ENCODE measurements at places on chromosomes 6 and 20.

DNA sequence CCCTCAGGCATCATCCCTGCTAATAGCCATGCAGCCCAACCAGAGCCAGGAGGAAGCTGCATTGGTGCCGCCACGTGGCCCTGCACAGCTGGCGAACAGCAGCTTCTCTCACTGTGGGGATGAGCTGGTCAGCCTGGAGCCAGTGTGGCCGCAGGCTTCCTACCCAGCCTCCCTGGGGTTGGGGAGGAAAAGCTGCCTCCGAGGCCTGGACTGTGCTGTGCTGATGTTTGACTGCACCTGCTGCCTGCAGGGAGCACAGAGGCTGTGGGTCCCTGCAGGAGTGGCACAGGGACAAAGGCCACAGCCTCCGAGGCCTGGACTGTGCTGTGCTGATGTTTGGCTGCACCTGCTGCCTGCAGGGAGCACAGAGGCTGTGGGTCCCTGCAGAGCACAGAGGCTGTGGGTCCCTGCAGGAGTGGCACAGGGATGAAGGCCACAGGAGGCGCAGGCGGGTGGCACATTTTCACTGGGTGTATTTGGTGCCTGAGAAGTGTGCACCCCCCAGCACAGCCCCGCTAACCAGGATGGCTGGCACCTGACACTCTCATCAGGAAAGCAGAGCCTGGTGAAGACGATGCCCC, 83.9 kb downstream of the DLL1 start:
- no peak for DNase-seq

GRCh38 chr6:80145509-80145908, 39.0 kb downstream of the BCKDHB start:
- no peak for DNase-seq

- peak; percentile 85 for DNase-seq
Measured at GRCh38 chr20:57381596-57382503, 9.3 kb upstream of the RBM38 start.

DNA sequence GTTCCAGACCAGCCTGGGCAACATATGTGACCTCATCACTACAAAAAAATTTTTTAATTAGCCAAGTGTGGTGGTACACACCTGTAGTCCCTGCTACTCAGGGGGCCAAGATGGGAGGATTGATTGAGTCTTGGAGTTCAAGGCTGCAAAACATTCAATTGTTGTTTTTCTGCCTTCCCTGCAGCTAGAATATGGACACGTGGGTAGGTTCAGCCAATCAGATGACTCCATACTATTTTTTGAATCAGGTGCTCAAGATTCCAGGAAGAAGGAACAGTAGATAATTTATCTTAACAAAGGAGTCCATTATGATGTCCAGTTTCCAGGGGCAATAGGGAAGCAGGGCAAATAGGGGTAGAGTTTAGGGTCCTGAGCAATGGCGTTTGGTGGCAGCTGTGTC, 2.4 kb upstream of the DEFB119 start:
- DNase-seq: no peak

- DNase-seq: no peak
Measured at GRCh38 chr6:2232445-2232844, 13.0 kb downstream of the GMDS start.

GRCh38 chr6:37171970-37172812, 2.2 kb downstream of the PIM1 start:
- DNase-seq: peak; percentile 95

DNA sequence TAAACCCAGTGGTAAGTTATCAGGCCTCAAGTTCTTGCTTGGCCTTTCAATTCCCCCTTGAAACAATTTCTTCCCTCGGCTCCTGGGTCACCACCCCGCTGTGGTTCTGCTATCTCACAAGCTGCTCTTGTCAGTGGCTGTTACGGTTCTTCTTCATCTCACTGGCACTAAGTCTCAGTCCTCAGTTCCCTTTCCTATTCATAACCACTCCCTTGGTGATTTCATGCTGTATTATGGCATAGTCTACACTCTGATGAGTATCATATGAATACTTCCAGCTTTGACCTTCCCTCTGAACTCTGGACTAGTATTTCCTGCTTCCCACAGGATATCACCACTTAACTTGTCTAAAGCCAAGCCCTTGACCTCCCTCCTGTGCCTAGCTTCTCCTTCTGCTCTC, 7.9 kb downstream of the TAAR1 start:
- no peak for DNase-seq

DNA sequence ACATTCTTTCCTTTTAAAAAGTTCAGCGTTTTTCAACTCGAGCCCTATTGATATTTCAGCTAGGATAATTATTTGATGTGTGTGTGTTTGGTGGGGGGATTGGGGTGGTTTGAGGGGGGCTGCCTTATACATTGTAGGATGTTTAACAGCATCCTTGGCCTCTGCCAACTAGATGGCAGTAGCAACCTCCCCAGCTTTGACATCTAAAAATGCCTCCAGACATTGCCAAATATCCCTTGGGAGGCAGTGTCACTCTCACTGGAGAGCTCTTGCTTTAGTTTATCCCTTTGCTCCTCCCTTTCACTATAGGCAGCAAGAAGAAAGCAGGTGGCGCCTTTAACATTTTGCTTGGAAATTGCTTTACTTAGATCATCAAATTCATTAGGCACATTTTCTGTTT, 14.6 kb upstream of the TP53TG5 start:
- DNase-seq: no peak

GRCh38 chr20:7977709-7978108, 37.5 kb upstream of the HAO1 start:
- no peak for DNase-seq

GRCh38 chr6:43695967-43696291, 8.3 kb upstream of the MRPS18A start:
- no peak for DNase-seq

DNA sequence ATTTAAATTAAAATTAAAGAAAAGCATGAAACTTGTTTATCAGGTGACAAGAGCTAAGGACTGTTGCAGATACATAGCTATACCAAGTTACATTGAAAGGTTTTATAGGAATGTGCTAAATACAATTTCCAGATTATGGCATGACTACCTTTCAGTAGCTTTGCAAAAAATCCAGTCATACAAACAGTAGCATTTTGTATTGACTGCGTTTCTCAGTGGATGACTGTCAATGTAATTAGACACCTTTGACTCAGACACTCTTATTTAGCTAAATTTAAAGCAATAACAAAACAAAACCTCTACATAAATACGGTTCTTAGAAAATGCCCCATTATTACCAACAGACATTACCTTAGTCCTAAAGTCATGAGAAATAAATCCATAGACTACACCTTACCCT, 275.8 kb upstream of the RUNX2 start:
- no peak for DNase-seq

DNA sequence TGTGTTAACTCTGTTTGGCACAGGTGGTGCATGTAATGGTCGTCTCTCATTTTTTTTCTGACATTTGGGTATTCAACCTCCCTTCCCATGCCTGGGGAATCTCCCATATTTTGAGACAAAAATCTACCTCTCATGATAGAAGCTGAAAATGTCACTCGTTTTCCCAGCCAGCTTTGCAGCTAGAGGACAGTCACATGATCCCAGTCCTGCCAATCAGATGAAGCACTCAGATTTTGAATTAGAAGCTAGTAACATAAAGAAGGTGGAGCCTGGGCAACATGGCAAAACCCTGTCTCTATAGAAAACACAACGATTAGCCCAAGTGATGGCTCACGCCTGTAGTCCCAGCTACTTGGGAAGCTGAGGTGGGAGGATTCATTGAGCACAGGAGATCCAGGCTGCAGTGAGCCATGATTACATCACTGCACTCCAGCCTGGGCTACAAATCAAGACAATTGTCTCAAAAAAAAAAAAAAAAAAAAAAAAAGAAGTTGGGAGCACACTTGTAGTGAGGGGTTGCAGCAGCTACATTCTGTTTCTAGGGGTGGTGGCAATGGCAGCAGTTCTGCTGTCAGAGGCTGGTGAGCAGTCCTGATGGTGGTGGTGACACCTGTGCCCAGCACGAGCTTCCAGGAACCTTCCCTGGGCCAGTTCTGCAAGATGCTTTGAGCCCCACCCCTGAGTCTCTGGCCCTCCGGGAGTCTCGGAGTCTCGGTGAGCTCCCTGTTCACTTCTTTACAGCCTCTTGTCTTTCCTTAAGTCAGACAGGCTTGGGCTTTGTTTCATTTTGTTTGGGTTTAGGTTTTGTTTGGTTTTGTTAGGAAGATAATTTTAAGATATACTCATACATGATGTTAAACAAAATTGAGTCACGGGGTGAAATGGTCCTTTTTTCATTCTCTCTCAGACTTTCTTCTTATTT, 94.1 kb upstream of the KCNG1 start:
- no peak for DNase-seq

- DNase-seq: no peak
Measured at GRCh38 chr6:12288211-12288618, 1.9 kb upstream of the EDN1 start.

- DNase-seq: no peak
Measured at GRCh38 chr20:48404598-48404997, 423.2 kb downstream of the PREX1 start.

- DNase-seq: no peak
Measured at GRCh38 chr20:23631981-23632710, 5.6 kb downstream of the CST3 start.

DNA sequence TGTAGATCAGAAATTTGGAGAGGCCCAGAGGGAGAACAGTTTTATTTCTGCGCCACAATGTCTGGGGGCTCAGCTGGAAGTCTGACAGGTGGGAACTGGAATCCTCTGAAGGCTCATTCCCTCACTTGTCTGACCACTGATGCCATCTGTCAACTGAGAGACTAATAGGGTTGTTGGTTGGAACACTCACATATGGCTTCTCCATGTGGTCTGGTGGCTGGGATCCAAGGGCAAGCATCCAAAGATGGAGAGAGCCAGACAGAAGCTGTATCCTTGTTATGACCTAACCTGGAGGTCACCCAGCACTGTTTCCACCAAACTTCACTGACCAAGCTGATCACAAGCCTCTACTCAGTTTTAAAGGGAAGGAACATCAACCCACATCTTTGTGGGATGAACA, 117.9 kb upstream of the AKAP12 start:
- no peak for DNase-seq

DNA sequence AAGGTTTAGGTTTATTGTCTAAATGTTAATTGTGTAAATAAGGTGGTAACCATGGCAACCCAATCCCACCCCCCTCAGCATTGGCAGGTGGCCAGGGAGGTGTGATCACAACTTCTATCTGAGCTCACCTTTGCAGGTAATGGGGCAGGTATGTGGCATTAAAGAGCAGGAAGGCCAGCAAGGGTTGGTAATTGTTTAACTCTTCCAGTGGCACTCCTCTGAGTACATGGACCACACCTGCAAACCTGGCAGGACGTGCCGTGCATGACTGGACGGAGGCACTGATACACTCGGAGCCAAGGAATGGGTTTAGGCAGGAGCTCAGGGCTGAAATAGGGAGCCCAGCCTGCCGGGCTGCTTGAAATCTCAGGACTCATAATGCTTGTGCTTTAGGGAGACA, 107.0 kb upstream of the BMP2 start:
- DNase-seq: no peak

- DNase-seq: no peak
Measured at GRCh38 chr6:31582230-31582643, at the start of gene LTB. TSS of gene LTB (minus strand) at chr6:31582424. CDS start at chr6:31582417, 7 bp downstream.

DNA sequence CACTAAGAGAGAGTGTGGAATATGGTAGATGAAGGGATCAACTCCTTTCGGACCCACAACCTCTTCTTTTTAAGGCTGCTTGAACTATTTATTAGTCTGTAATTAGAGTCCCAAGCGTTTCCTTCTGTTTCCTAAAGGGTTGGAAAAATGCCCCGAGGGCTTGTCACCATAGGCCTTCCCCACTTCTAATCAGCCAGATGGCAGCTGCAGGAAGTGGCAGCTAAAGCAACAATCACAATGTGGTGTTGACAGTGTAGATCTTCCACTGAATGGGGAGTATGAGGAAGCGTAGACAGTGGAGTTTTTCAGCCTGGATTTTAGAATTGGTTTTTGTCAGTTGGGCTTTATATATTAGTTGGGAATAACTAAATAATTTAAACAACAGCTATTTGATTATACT, 40.6 kb downstream of the SLC35D3 start:
- no peak for DNase-seq
